ENCODE measurements at places on chromosomes 12 and 14. TPM values are rescaled to one million over a fixed set of nuclear protein-coding genes. Genes with fewer than 3 reads are reported as not detected.

DNA sequence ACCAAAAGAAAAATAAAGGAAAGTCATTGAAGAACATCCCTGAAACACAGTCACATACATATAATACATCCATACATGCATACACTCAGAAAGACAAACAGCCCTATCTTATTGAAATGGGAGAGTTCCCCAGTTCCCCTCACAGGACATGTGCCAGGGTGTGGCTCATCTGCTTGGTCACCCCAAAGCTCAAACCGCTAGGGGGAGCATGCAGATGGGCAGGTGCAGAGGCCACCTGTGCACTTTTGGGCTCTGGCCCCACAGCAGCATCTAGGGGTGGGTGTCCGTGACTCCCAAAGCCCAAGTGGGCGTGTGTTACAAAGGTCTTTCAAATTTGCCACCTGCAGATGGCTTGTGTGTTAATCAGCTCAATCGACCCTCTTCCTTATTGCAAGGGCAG is 75.2 kb downstream of the CMAS start:
- DNase-seq: peak; percentile 63

The AP4S1 gene
- 15.6 TPM for total RNA-seq

The FAM181A gene
- total RNA-seq: not detected

The OR4E2 gene
- total RNA-seq: not detected

The DIO3 gene
- total RNA-seq: 2.9 TPM

DNA sequence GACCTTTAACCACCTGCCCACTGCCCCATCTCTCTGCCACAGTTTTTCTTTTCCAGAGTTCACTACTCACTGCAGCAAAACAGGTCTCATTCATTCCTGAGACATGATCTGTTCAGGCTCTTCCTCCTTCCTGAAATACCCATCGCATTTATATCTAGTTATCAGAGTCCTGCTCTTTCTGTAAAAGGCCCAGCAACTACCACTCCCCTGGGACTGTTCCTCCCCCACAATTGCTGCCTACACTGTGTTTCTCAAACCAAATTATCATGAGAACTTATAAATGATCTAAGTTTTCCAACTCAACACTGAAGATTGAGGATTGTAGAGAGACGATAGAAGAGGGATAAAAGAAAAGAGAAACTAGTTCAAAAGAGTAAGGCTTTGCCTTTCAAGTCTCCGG is 40.8 kb upstream of the EPS8 start:
- DNase-seq: no peak

- peak; percentile 91 for DNase-seq
Observed at GRCh38 chr12:104669089-104669721, 212.5 kb downstream of the CHST11 start.

- no peak for DNase-seq
Observed at GRCh38 chr12:96054244-96054610, 18.8 kb upstream of the LTA4H start.

The TSPAN11 gene
- total RNA-seq: 11.1 TPM

DNA sequence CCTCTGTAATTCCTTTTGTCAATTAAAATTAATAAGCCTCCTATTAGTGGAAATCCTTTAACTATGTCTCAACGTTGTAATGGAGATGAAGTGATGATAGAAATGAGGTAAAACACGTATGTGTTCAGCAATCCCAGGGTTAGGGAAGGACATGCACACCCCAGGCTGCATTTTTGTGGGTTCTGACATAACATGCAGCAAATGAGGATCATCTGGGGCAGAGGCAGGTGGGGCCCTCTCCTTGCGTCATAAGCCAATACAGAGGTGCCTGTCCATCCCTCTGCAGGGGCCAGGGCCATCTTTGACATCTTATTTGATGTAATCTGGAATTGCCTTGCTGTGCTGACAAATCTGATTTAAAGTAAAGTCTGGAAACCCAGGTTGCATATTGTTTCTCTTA is 73.2 kb downstream of the MYRFL start:
- DNase-seq: no peak

DNA sequence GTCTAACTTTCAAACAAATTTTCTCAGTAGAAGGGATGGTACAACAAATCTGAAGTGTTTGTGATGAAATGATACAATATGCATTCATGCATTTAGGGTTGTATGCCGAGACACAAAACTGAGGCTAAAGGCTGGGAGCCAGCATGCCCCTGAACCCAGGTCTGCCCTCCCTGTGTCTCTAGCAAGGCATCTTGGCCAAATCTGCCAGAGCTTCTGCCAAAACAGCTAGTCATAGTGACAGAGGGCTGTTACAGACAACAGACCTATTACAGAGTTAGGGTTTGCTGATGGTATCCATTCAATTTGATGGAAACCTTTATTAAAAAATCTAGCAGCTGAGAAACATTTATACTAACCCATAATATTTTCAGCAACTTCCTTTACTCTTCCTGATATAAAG is 11.3 kb upstream of the CHPT1 start:
- DNase-seq: no peak

The REC8 gene
- 24.1 TPM for total RNA-seq

The RASAL1 gene
- 0.28 TPM for total RNA-seq

GRCh38 chr14:100345711-100346110 is 22.6 kb downstream of the SLC25A47 start:
- DNase-seq: no peak

- no peak for DNase-seq
Observed at GRCh38 chr12:12719496-12719895, 2.3 kb downstream of the CDKN1B start.

- DNase-seq: no peak
Observed at GRCh38 chr12:79547044-79547734, 143.6 kb downstream of the PAWR start.

The SRRM4 gene
- total RNA-seq: 0.14 TPM

- no peak for DNase-seq
Observed at GRCh38 chr12:49626169-49626835, 2.9 kb downstream of the PRPF40B start.
